ENCODE measurements at places on chromosomes 6 and 20. TPM values are rescaled to one million over a fixed set of nuclear protein-coding genes. Genes with fewer than 3 reads are reported as not detected.

PXDC1 gene
- 50.0 TPM for total RNA-seq

SYTL3 gene
- 27.4 TPM for total RNA-seq

CPNE5 gene
- total RNA-seq, result 18.1 TPM

TFB1M gene
- total RNA-seq, result 23.0 TPM

SEMG1 gene
- not detected for total RNA-seq

SLC22A2 gene
- not detected for total RNA-seq

C6orf52 gene
- total RNA-seq, result not detected

RTN4IP1 gene
- 7.5 TPM for total RNA-seq

RAB5IF gene
- total RNA-seq, result 105 TPM

PTCHD4 gene
- total RNA-seq, result 0.24 TPM

PDE7B gene
- total RNA-seq, result 1.2 TPM

COL9A3 gene
- total RNA-seq, result 3.3 TPM

SDC4 gene
- total RNA-seq, result 45.0 TPM

NELFCD gene
- total RNA-seq, result 58.9 TPM

All from spleen (tissue), 13 donors.